ENCODE measurements at places on chromosomes 12 and 14. TPM values are rescaled to one million over a fixed set of nuclear protein-coding genes. Genes with fewer than 3 reads are reported as not detected.
A peak's percentile ranks its signal among the peaks of the same experiment; 100 is the strongest.

MGAT4C gene
- total RNA-seq: not detected

PTPN21 gene
- total RNA-seq: not detected

GRCh38 chr12:123021688-123022604 lies 41.5 kb downstream of the ARL6IP4 start:
- H3K27ac ChIP-seq: no peak overlapping the region
- H3K36me3 ChIP-seq: no peaks in the 10 kb centered on the region
- H3K4me1 ChIP-seq: peaks cover 23% of the 10 kb centered on the region
- H3K4me3 ChIP-seq: no peak overlapping the region
- H3K27me3 ChIP-seq: no peaks in the 10 kb centered on the region

- peak overlapping the region; percentile 95 for H3K27ac ChIP-seq
- no peaks in the 10 kb centered on the region for H3K36me3 ChIP-seq
- peak overlapping the region; percentile 46 for H3K4me3 ChIP-seq
- peak; percentile 53 for DNase-seq
- H3K27me3 ChIP-seq: no peaks in the 10 kb centered on the region
These were observed 43.8 kb downstream of the CCNK start for GRCh38 chr14:99524804-99525698.

GRCh38 chr14:61244009-61244408 lies 37.1 kb downstream of the TMEM30B start:
- no peak overlapping the region for H3K4me3 ChIP-seq
- H3K36me3 ChIP-seq: peaks cover 7% of the 10 kb centered on the region
- peaks cover 1% of the 10 kb centered on the region for H3K27me3 ChIP-seq
- H3K4me1 ChIP-seq: peaks cover 8% of the 10 kb centered on the region

DNA sequence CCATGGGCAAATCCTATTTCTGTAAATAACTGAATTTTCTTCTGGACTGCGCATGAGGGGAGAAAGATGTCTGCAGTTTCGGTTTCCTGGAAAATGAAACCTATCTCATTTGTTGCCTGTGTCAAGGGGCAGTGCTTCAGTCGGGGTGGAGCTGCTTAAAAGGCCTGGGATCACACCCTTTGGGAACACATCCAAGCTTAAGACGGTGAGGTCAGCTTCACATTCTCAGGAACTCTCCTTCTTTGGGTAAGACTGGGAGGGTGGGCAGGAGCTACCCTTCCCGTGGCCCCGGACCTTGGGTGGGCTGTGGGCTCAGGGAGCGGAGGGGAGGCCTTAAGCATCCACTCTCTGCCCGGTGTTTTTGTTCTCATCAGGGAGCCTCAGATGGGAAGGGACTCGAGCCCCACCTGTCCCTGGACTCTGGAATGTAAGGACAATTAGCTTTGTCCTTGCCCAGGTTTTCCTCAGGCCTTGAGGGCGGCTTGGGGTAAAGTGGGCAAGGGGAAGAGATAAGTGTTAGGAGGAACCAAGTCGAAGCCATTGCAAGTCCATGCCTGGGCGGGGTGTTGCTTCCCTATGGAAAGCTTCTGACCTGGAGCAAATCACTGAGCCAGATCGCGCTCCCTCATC lies at the start of gene IFI27:
IFI27 (plus strand) TSS at position 185 of the 630 bp plus-strand sequence.
- DNase-seq: peak; percentile 24
- H3K4me3 ChIP-seq: peak within 1 kb of the TSS; percentile 71
- peak within 1 kb of the TSS; percentile 85 for H3K27ac ChIP-seq
- peaks cover 47% of the 10 kb centered on the region for H3K4me1 ChIP-seq
- peaks cover 4% of the 10 kb centered on the region for H3K36me3 ChIP-seq

DNA sequence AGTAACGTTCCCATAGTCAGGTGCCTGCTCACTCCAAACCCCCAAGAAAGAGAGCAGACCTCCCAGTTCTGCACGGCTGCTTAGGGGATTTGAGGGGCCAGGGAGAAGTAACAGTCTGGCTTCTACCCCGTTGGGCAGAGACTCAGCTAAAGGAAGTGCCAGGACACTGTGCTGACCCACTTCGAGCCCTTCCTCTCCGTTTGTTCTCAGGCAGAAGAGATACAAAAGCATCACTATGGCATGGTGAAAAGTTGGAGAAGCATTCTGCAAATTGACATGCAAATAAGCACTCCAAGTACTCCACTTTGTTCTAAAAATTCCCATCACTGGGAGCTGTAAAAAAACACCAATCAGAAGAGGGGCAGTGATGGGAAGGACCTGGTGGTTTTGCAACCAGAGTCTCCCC lies 239.1 kb downstream of the EGLN3 start:
- no peak for DNase-seq
- H3K36me3 ChIP-seq: no peaks in the 10 kb centered on the region
- H3K27ac ChIP-seq: no peak overlapping the region
- no peaks in the 10 kb centered on the region for H3K4me1 ChIP-seq
- no peak overlapping the region for H3K4me3 ChIP-seq
- H3K27me3 ChIP-seq: no peaks in the 10 kb centered on the region

Data from activated CD4-positive, alpha-beta T cell treated with anti-CD3 and anti-CD28 coated beads, Interleukin-2, amount 10 ng/mL, durations not matched to agents 7 days and 5 days (primary cell).